ENCODE measurements at places on chromosomes 4 and X.

GRCh38 chr4:108763226-108763593, 357 bp upstream of the ETNPPL start:
- no peak for DNase-seq

DNA sequence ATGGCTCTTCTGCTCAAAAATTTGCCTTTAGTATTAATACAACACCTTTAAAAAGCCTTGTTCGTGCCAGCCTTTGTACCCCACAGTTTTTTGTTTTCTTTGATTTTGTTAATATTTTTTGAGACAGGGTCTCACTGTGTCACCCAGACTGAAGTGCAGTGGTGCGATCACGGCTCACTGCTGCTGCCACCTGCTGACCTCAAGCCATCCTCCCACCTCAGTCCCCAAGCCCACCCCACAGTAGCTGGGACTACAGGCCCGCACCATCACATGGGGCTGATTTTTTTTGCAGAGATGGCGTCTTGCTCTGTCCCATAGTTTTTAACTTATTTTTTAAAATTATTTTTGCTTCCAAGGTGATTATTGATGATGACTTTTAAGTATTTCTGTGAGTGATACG, 134.0 kb downstream of the HTR2C start:
- peak; percentile 41 for DNase-seq

DNA sequence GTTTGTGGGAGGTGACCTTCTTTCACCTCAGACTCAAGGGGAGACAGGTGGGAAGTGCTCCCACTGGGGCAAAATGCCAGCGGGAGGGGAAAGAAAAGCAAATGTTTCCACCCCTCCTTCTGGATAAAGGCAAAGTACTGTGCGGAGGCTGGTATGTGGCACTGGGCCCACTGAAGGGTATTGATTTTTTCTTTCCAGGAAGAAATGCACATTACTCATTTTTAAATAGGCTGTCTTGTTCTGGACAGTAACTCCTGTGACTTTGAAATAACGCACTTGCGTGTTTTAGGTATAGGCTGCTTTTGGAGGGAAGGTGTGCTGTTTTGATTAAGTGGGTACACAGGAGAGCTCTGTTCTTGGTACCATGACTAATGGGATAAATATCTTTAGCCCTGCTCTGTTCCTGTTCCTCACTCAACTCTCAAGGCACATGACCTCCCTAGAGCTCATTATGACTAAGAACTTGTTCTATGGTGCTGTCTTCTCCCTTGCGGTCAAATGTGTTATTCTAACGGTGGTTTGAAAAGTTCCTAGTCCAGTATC, 40.7 kb upstream of the MBTPS2 start:
- no peak for DNase-seq

DNA sequence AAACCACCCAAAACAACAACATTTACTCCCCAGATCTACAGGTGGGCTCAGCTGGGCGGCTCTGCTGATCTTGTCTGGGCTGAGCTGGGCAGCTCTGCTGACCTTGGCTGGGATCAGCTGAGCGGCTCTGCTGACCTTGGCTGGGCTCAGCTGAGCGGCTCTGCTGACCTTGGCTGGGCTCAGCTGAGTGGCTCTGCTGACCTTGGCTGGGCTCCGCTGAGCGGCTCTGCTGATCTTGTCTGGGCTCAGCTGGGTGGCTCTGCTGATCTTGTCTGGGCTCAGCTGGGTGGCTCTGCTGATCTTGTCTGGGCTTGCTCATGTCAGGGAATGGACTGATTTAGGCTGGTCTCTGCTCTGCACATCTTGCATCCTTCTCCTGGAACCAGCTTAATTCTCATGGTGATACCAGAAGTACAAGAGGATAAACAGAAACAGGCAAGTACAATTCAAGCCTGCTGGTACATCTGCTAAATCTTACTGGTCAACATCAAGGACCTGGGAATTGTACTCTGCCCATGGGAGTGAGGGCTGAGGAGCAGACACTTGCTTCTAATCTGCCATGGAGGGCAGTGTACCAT, 248.5 kb upstream of the PSAPL1 start:
- no peak for DNase-seq

DNA sequence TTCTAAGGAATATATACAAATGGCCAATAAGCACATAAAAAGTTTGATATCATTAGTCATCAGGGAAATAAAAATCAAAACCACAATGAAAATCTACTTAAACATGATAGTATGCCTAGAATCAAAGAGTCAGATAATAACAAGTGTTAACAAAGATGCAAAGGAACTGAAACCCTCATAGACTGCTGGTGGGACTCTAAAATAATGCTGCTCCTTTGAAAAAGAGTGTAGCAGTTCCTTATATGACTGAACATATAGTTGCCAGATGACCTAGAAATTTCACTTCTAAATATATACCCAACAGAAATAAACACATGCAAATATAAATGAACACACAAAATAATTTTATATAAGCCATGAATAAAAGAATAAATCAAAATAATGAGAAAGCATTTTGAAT, 205.1 kb upstream of the CTSO start:
- DNase-seq: no peak

DNA sequence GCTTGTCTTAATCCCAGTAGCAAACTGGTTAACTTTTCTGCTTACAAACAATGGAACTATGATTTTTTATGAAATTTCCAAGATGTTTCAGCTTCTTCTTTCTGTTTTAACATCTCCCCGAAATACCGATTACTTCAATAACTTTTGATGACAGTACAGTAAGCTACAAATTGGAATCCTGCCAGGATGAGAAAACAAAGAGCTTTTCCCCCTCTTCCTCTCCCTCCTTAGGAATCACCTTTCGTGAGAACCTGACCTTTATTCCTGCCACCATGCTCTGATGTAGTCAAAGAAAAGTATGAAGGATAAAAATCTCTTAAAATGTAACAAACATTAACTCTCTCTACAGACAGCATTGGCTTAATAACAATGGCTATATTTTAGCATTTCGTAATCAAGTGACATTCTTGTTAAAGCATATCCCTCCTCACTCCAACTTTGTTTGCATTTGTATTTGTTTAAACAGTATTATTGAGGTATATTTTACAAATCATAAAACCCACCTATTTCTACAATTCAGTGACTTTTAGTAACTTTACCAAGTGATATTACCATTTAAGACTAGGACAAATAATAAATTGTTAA, 148.7 kb upstream of the NAP1L5 start:
- no peak for DNase-seq

DNA sequence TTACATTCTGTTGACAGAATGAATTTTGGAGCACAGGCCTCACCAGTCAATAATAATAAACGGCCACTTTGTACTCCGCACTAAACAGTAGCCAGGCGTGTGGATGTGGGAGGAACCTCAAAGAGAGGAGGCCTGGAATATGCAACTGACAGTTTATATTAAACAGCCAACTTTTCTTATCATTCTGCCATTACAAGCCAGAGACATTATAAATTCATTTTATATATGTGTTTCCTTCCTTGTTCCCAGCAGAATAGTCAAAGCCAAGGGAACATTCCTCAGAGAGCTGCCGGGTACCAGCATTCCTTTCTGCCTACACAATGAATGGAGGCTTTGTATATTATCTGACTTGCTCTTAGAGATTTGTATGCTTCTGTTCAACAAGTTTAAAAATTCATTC, 436.5 kb upstream of the FTHL17 start:
- no peak for DNase-seq

- DNase-seq: no peak
Observed at GRCh38 chr4:56115898-56116297, 167.2 kb downstream of the CEP135 start.

DNA sequence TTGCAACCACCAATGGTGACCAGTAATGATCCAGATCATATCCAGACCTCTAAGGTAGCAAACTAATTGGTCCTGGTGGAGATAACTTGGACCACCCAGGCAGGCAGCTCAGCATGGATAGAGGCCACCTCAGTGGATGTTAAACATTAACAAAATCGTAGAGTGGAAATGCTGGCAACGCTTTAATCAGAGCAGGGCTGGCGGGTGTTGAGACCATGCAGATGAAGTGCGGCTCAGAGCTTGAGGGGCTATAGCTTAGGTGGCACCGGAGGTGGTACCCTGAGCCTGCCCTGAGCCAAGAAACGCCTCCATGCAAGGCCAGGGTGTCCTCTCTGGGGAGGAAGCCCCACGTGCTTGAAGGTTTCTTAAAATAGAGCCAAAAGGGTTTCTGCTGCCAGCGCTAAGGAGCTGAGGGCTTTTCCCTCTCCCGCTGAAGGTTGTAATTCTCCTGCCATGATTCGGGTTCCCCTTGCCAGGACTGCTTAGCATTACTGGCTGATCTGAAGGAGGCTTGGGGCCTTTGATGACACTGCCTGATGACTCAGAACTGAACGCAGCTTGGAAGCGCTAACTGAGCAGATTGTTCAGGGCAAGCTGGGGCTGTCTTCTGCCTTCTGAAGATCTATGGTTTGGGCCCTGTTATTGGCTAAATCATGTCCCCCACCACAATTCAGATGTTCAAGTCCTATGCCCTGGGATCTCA, 177.8 kb upstream of the ATP6AP2 start:
- DNase-seq: no peak

GRCh38 chr4:169993531-169993930, 32.7 kb downstream of the MFAP3L start:
- DNase-seq: no peak

GRCh38 chrX:148928811-148929210, 428.4 kb downstream of the AFF2 start:
- DNase-seq: no peak

- DNase-seq: no peak
Observed at GRCh38 chr4:16725252-16725651, 173.2 kb downstream of the LDB2 start.

DNA sequence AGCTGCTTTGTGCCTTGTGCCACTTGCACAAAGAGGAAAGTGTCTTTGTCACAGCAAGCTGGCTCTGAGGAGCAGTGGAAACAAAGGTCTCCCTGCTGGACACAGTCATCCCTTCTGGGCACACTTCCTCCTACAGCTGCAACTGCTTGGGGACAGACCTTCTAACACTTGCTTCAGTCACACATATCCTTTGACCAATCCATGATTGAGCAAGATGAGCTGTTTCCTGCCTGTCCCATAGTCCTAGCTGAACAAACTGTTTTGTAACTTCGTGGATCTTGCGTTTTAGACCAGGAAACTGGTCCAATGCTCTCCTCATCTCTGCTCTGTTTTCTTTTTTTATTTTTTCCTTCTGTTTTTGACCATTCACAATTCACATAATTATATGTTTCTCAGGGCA, 98.5 kb downstream of the RRAGB start:
- DNase-seq: no peak

- DNase-seq: no peak
Observed at GRCh38 chrX:126170720-126171119, 4.6 kb upstream of the DCAF12L2 start.

DNA sequence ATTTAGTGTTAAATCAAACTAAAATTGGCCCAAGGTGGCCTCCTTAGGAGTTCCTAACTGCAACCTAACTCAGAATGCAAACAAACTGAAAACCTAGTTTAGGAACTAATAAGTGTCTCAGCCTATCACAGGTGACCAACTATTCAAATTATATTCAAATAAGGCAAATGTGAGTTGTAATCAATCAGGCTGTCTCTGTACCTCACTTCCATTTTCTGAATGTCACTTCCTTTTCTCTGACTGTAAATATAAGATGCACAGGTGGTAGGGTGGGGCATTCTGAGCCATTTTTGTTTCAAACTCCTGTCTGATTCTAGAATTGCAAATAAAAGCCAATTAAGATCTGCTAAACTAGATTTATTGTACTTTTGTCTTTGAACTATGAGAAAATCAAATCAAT, 401.5 kb downstream of the PPP3CA start:
- no peak for DNase-seq

GRCh38 chr4:84634961-84635360, 52.0 kb downstream of the CDS1 start:
- no peak for DNase-seq

GRCh38 chrX:136689436-136689835, 41.5 kb downstream of the CD40LG start:
- no peak for DNase-seq

DNA sequence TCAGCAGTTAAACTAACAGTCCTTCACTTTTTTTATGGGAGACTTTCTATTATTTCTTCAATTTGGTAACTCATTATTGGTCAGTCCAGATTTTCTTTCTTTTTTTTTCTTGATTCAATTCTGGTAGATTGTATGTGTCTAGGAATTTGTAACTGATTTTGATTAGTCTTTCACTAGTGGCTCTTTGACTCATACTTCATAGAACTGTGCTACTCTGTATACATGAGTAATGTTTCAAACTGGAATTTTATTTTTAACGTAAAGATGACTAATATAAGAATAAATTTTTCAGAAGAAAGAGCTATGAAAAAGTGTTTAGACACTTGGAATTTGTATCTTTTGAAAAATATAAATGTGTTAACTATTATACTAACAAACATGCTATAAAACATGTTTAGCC, 813.0 kb downstream of the TRAM1L1 start:
- no peak for DNase-seq

- DNase-seq: no peak
Observed at GRCh38 chr4:184503869-184504300, 29.5 kb upstream of the IRF2 start.

- no peak for DNase-seq
Observed at GRCh38 chr4:66328803-66329574, 658.7 kb upstream of the EPHA5 start.

GRCh38 chrX:145825896-145826295, 8.3 kb downstream of the SLITRK2 start:
- DNase-seq: no peak

DNA sequence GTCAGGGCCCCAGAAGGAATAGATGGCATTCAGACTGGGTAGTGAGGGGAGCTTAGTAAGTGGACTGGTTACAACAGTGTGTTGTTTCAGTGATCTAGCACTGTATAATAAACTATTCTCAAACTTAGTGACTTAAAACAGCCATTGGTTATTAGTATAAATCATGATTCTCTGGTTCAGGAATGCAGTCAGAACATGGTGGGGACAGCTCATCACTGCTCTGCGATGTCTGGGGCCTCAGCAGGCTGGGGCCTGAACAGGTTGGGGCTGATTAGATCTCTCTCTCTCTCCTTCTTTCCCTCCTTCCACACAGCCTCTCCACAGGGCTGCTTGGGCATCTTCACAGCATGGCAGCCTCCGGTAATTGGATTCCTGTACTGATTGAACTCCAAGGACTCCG, 160.4 kb downstream of the GATB start:
- no peak for DNase-seq

GRCh38 chrX:53813670-53814440, 127.3 kb upstream of the HUWE1 start:
- DNase-seq: no peak

GRCh38 chr4:173282626-173283025, 51.5 kb downstream of the HMGB2 start:
- no peak for DNase-seq

- no peak for DNase-seq
Observed at GRCh38 chrX:37717708-37718107, 32.1 kb downstream of the XK start.
